ENCODE measurements at places on chromosomes 2 and 18. TPM values are rescaled to one million over a fixed set of nuclear protein-coding genes. Genes with fewer than 3 reads are reported as not detected.

DNA sequence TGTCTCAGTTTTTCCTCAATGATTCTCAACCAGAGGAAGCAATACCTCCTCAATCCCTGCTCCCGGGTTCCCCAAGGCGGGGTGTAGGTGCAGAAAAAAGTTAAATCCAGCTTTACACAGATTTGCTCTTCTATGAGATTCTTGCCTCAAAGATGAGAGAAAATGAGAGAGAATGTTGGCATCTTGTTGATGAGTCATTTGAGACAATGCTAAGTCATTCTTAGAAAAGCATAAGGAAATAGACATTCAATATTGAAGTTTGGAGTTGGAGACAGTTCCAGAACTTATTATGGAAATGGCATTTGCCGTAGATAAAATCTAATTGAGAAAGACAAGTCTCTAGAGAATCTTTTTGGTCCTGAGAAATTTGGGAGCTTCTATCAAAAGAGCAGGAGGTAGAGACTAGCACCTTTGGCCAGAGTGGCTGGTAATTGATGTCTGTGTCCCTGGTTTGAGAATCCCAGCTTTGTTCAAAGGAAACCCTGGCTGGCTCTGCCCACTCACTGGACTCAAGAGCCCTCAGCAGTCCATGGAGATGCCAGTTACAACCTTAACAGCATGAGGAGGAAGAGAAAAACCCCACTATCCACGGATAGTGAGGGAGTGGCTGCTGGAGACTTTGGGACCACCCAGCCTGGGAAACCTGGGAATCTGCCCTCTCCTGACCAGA lies 181.2 kb downstream of the FAM124B start:
- DNase-seq = no peak

DNA sequence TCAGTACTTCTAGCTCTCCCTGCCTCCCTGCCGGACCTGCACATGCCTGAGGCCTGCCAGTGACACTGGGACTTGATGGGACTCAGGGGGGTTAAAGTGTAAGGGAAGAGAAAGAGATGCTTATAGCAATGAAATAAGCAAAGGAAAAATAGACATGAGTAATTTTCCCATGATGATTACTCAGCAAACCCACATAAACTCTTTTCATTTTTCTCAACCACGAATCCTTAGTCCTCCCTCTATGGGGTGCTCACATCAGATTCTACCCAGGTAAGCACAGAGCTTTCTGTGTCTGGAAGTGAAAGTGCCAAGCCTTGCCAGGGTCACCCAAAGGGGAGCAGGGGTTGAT lies 44.8 kb upstream of the ANKRD62 start:
- DNase-seq = no peak

Gene OTX1
- 0.22 TPM for total RNA-seq

Gene UGT1A6
- total RNA-seq = 19.3 TPM

Gene CCBE1
- total RNA-seq = 54.7 TPM

DNA sequence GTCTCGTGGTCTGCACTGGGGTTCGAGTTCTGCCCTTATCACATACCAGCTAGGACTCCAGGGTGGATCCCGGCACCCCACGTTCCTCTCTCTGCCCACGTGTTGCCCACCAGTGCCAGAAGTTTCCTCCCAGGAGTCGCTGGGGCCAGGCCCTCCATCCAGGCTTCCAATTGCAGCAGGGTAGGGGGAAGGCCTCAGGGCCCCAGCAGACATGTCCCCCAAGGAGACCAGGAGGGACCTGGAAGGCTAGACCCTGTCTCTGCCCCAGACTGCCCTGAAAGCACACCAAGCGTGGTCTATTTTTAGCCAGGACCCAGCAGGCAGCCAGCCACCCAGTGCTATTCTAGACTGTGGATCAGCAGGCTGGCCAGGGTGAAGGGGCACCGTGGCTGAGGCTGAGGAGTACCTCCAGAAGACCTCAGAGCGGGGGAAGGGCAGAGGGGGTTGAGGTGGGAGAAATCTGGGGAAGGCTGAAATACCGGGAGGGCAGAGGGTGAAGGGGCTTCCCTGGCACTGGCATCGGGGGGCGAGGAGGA lies 18.8 kb upstream of the TNS1 start:
- DNase-seq = no peak

Gene ANO7
- 106 TPM for total RNA-seq

- no peak for DNase-seq
These were observed 35.4 kb upstream of the PGAP1 start for GRCh38 chr2:196961889-196962288.

Gene TNFAIP6
- total RNA-seq = 1.1 TPM

DNA sequence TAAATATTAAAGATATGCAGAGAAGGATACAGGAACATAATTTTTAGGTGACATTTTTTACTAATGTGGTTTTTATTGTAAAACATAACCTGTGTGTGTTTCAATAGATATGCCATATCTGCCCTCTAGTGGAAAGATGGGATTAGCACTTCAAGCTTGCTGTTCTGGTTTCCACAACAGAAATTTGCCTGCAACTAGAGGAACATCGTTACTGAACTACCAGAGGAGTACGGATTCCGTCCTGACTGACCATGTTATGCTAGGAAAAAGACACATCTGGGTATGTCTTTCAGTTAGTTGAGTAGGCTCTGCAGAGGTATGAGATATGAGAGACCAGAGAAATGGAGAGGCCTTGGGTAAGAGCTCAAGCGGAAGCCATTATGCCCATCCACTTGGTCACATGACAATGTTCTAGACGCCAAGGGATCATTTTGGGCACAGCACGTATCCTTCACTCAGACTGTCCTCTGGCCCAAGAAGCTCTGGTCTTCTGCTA lies 104.9 kb downstream of the MBD2 start:
- no peak for DNase-seq

Gene C2orf72
- 67.6 TPM for total RNA-seq

Gene CLEC4F
- 0.19 TPM for total RNA-seq

Gene KLHL41
- total RNA-seq = 1.1 TPM

Gene BIN1
- total RNA-seq = 65.7 TPM

DNA sequence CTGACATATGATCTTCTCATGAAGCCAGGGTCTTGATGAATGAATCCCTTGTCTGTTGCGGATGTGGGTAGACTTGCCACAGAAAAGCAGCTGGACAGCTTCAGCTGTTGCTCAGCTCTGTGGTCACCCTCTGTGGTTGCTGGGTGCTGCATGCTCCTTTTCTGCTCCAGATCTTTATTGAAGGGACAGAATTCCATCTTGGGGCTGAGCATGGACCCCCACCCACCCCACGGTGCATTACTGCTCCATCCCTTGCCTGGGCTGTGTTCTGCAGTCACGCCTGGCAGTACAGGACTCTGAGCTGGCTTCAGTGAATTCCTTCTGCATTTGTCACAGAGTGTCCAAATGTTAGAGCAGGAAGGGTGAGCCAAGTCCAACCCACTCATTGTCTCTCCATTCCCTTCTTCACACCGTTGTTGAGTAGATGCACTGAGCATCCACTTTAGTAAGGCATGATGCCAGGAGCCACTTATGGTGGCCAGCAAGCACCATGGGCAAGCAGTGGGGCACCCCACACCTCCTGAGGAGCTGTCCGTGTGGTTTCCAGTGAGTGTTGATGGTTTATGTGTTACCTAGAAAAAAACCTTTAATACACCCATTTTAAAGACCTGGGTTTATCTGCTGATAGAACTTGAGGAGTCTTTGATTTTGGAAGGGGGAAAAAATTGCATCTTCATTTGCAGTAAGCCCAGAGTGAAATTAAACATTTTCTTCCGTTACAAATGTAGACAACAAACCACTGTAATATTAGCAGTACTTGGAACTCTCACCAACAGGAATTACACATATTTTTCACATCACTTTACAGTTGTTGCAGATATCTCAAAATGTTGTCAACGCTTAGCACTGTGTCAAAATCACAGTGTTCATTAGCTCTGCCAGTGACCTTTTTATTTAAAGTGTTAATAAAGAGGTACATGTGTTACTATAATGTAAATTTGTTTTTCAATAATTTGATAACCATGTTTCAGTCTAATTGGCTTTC lies 14.7 kb upstream of the ITGB6 start:
- no peak for DNase-seq

Gene UGT1A8
- 34.2 TPM for total RNA-seq

DNA sequence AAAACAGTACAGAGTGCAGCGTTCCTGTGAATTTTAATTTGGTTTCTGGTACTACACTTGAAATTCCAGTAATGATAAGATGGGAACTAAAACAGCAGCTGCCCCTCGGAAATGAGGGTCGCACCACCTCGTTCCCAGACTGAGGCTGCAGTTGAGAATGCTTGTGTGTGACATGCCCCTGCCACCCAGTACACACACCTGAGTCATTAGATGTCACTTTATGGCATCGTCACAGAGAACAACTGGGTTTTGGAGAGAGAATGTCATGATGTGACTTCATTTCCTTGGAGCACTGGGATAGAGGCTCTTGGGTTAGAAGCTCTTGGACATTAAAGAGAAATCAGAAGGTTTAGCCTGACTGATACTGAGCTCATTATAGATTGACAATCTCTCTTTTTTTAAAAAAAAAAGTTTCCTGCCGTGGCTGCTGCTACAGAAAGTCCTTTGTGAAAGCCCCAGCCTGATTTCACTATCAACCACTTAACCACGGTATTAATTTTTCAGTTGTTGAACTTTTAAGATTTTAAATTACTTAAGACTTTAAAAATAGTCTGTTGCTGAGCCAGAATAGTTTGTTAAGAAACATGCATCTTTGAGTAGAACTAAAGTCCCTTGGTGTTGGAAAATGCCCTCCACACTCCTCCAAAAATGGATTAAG lies 24.5 kb downstream of the BCL2L11 start:
- no peak for DNase-seq

Gene SKOR2
- total RNA-seq = not detected

Gene SCN2A
- total RNA-seq = 1.3 TPM

Gene BOK
- 6.7 TPM for total RNA-seq

Gene DSC1
- not detected for total RNA-seq

Gene ASAP2
- 84.1 TPM for total RNA-seq

DNA sequence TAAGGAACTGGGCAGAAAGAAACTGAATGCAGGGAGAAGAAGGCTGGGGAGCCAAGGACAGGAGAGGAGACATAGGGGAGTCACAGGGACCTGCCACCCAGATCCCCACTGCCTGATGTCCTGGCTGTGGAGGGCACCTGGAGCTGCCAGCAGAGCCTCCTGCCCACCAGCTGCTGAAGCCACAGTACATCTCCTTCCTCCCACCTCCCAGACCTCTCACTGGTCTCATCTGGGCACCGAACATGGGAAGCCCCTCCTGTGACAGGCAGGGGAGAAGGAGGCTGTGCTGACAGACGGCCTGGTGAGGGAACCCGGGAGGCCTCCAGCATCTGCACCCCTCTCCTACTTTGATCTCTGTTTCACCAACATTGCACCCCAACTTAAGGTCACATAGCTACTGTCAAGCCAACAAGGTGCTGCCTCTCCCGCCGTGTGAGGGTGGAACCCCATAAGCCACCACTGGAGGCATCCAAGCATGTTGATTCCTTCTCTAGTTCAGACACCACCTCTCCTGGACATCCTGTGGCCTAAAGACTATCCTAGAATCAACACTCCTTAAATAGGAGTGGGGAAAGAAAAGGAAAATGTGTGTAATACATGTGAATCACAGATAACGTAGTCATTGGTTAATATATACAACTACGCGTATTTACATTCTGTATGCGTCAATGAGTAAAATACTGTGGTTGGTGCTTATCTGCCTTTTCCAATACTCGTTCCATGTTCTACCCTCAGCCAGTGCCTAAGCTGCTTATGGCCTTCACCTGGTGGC lies 3.5 kb upstream of the RNPEPL1 start:
- DNase-seq = peak; percentile 17

DNA sequence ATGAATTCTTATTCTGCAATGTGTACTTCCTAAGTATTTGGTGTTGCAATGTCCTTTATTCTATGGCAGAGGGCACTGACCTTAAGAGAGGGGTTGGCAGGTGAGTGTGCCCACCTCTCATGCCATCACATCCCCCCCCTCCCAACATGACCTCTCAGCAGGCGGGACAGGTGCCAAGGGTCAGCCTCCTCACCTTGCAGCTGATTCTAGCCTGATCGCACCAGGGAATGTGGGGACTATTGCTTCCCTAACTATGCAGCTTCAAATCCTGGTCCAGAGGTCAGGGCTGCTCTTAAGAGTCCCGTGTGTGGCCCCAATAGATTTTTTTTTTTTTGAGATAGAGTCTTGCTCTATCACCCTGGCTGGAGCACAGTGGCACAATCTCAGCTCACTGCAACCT lies 9.5 kb downstream of the HJURP start:
- DNase-seq = no peak

Gene HOXD12
- not detected for total RNA-seq

- DNase-seq = no peak
These were observed 209.2 kb downstream of the LNPK start for GRCh38 chr2:175792881-175793280.

DNA sequence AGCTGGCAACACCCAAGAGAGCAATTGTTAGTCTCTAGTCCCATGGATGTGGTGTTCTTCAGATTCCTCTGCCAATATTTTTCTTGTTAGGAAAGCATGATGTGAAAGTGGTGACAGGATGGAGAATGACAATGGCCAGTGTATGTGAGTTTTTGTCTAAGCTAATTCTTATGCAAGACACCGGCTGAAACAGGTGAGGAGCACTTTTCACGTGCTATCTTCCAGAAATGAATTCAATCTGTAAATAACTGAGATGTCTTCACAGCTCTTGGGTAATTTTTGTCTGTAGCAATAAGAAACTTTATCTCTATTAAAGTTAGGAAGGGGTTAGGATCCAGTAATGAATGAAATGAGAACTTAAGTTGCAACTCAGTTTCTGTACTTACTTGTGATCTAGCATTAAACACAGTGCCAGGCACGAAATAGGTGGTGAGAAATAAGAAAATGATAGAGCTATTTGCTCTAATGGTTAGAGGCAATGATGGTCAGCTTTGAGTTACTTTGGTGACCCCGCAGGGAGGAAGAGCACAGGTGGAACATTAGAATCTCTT lies 676 bp upstream of the AGPS start:
- DNase-seq = no peak

GRCh38 chr2:58757971-58758370 lies 516.8 kb upstream of the FANCL start:
- DNase-seq = no peak

Gene APOB
- 0.34 TPM for total RNA-seq

GRCh38 chr18:70641156-70641775 lies 352.4 kb downstream of the SOCS6 start:
- DNase-seq = no peak

Gene DLX2
- total RNA-seq = not detected

- DNase-seq = no peak
These were observed 26.1 kb downstream of the ITSN2 start for GRCh38 chr2:24334245-24334633.

DNA sequence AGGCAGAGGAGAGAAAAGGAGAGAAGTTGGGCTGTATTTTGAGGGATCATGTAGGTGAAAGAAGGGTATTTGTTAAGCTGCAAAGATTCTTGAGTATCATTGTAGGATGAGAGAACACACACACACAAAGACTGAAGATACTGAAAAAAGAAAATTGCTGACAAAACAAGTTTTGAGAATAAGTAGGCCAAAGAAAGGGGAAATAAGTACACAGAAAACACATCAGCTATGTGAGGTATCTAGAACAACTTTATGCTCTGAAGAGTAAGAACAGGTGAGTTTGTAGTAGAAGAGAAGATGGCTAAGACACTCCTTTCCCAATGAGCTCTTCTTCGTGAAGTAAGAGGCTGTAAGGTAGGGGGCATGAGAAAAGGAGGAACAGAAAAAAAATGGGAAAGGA lies 28.2 kb downstream of the METTL8 start:
- DNase-seq = no peak

Gene STPG4
- total RNA-seq = 0.46 TPM

Data from mucosa of descending colon (tissue), 3 donors.